Activated naive CD4-positive, alpha-beta T cell treated with anti-CD3 and anti-CD28 coated beads for 36 hours (primary cell): ENCODE measurements at places on chromosomes 12 and 14. TPM values are rescaled to one million over a fixed set of nuclear protein-coding genes. Genes with fewer than 3 reads are reported as not detected.
A peak's percentile ranks its signal among the peaks of the same experiment; 100 is the strongest.

GRCh38 chr12:26285401-26285800, 90.0 kb downstream of the SSPN start:
- no peak for DNase-seq

CRY1 gene
- total RNA-seq, result 17.5 TPM

- no peak for DNase-seq
These were observed 48.4 kb downstream of the GTF2A1 start for GRCh38 chr14:81172353-81172752.

- DNase-seq, result peak; percentile 80
These were observed 519 bp downstream of the MORN3 start for GRCh38 chr12:121668750-121669520.

INHBC gene
- total RNA-seq, result not detected

- DNase-seq, result no peak
These were observed 42.0 kb upstream of the C14orf180 start for GRCh38 chr14:104537613-104537988.

SLCO1B1 gene
- not detected for total RNA-seq

GRCh38 chr14:67817750-67818438, 1.5 kb upstream of the ZFYVE26 start:
- no peak for DNase-seq

USP44 gene
- total RNA-seq, result 6.6 TPM

DUSP16 gene
- 47.2 TPM for total RNA-seq

GALNT8 gene
- total RNA-seq, result 0.42 TPM

C14orf132 gene
- 3.2 TPM for total RNA-seq

GARIN6 gene
- not detected for total RNA-seq

SCNN1A gene
- 0.67 TPM for total RNA-seq

- DNase-seq, result no peak
These were observed 6.0 kb downstream of the SPRYD4 start for GRCh38 chr12:56474389-56474788.

GRCh38 chr12:27733052-27733656, 22.5 kb downstream of the MRPS35 start:
- peak; percentile 60 for DNase-seq

- peak; percentile 89 for DNase-seq
These were observed at the start of gene RAP1B for GRCh38 chr12:68610370-68611093. Gene RAP1B, plus strand, starts transcription at chr12:68610899. Its CDS starts 37,826 bp downstream, at chr12:68648725.

DNA sequence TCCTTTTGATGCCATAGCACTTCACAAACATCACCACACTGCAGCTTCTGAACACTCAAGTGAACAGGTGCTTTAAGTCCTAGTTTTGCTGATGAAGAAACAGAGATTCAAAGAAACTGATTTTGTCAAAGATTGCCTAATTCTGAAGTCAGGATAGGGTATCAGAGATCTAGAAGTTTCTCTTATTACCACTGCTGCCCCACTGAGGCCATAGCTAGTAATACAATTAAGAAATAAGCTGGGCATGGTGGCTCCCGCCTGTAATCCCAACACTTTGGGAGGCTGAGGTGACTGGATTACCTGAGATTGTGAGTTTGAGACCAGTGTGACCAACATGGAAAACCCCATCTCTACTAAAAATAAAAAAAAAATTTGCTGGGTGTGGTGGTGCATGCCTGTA, 458.3 kb upstream of the SEL1L start:
- DNase-seq, result no peak

PDE3A gene
- not detected for total RNA-seq

GPR132 gene
- 15.3 TPM for total RNA-seq

- DNase-seq, result no peak
These were observed 73.1 kb downstream of the CRACR2A start for GRCh38 chr12:3679831-3680230.

C12orf56 gene
- not detected for total RNA-seq

FOXA1 gene
- not detected for total RNA-seq

DNA sequence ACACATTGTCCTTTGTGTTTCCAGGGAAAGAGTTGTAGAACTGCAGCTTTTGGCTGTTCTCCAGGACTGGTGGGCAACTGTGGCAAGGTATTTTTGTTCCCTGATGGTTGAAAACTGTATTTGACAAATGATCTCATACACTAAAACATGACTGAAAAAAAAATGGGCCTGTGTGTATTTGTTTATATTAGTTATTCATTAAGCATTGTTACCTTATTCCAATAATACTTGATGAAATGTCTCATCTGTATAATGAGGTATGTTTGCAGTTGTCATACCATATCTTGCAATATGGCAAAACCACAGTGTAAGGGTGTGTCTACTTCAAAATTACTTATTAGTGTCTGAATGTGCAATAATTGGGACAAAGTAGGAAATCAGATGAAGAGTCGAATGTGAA, 479.4 kb upstream of the NOVA1 start:
- no peak for DNase-seq

RAN gene
- total RNA-seq, result 2,370 TPM

KRT7 gene
- 3.4 TPM for total RNA-seq

- DNase-seq, result no peak
These were observed 43.0 kb downstream of the TXNRD1 start for GRCh38 chr12:104258476-104259067.

SETD1B gene
- 8.3 TPM for total RNA-seq

DNA sequence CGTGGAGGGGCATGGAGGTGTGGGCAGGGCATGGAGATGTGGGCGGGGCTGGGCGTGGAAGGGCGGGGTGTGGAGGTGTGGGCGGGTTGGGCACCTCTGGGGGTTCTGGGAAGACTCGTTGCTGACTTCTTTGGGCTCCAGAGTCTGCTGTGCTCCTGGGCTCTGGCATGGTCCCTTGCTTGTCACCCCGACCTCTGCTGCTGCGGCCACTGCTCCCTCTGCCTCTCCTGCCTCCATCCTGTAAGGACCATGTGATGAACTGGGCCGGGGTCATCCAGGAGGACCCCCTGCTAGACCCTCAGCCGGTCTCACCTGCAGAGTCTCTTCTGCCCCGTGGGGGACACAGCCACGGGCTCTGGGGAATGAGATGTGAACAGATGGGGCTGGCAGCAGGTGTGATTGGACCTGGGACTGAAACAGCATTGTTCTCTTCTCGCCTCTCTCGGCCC, 15.3 kb downstream of the NOC4L start:
- no peak for DNase-seq

SYNDIG1L gene
- not detected for total RNA-seq
